Fibroblast of lung (primary cell): ENCODE measurements at places on chromosomes 16 and 17.

DNA sequence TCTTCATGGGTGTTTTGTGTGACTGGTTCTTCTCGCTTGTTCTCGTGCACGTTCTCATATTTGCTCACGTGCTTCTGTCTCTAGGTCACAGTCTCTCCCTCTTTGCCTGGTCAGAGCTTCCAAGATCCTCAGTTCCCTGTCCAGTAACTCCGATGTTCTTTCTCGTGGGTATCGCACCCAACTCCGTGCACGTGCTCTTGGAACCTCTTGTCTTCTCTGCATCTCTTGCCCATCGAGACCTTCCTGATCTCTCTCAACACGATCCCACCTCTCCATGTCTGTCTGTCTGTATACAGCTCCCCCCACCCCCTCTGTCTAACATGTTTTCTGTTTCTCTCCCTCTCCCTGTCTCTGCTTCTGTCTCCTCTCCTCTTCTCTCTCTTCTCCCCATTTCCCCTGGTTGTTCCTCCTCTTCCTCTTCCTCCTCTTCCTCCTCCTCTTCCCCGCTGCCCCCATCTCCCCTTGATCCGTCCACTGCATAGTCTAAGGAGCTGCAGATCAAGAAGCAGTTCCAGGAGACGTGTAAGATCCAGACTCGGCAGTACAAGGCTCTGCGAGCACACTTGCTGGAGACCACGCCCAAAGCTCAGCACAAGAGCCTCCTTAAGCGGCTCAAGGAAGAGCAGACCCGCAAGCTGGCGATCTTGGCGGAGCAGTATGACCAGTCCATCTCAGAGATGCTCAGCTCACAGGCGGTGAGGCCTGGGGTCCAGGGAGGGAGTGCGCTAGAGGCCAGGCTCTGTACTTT, 6.1 kb downstream of the HIRIP3 start:
- H3K4me3 ChIP-seq, result no peak overlapping the region
- H3K36me3 ChIP-seq, result peaks cover 38% of the 10 kb centered on the region
- no peaks in the 10 kb centered on the region for H3K27me3 ChIP-seq
- no peaks in the 10 kb centered on the region for H3K4me1 ChIP-seq
- no peak for DNase-seq

GRCh38 chr17:70072546-70073309, 2.3 kb upstream of the KCNJ16 start:
- H3K4me3 ChIP-seq, result no peak overlapping the region
- no peak for DNase-seq
- no peaks in the 10 kb centered on the region for H3K27me3 ChIP-seq
- no peaks in the 10 kb centered on the region for H3K36me3 ChIP-seq
- no peak overlapping the region for H3K27ac ChIP-seq

DNA sequence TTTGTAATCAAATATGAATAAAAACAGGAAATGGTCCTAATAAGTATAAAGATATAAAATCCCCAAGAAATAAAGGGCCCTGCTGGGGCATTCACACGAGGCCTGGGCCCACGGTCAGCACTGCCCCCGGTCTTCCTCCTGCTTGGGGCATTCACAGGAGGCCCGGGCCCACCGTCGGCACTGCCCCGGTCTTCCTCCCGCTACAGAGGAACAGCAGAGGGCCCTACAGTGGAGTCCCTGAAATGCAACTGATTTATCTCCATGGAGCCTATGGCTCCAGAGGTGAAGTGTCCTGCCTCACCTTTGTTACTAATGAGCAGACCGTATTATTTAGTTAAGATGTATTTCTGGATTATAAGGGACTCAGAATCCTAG, 46.5 kb downstream of the MAP1LC3B start:
- no peak overlapping the region for H3K4me3 ChIP-seq
- H3K27me3 ChIP-seq, result no peaks in the 10 kb centered on the region
- peaks cover 16% of the 10 kb centered on the region for H3K4me1 ChIP-seq
- no peaks in the 10 kb centered on the region for H3K36me3 ChIP-seq

DNA sequence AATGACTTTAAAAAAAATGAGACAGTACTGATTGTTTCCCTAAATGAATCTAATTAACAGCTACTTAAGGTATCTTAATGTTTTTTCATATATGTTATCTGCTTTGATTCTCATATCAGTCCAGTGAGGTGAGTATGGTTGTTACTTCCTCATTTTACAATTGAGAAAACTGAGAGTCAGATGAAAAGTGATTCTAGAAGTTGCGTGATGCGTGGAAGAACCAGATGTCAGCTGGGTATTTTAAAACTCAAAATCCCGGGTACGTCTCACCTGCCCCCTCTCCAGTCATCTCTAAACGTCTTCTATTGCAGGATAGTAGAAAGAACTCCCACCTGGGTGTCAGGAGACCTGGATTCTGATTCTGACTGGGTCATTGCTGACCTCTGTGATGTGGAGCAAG, 89.2 kb downstream of the MAP2K6 start:
- no peak overlapping the region for H3K4me3 ChIP-seq
- DNase-seq, result no peak
- no peaks in the 10 kb centered on the region for H3K36me3 ChIP-seq
- no peaks in the 10 kb centered on the region for H3K27me3 ChIP-seq

- no peak for DNase-seq
- no peaks in the 10 kb centered on the region for H3K4me1 ChIP-seq
Measured at GRCh38 chr17:5234645-5235576, at the start of gene SCIMP. TSS of gene SCIMP (minus strand) at chr17:5234860. CDS start at chr17:5234755, 105 bp downstream.

DNA sequence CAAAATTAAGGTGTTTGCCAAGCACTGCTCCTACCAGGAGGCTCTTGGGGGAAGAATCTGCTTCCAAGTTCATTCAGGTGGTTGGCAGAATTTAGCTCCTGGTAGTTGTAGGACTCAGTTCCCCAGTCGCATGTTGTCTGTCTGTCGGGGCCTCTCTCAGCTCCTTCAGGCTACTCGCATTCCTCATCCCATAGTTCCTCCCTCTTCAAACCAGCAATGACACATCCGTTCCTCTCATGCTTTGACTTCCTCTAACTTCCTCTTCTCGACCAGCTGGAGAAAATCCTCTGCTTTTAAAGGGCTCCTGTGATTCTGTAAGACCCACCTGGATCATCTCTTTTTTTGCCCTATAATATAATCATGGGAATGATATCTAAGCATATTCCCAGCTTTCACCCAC, 108.1 kb downstream of the PMP22 start:
- no peak overlapping the region for H3K4me3 ChIP-seq
- no peaks in the 10 kb centered on the region for H3K36me3 ChIP-seq
- no peak overlapping the region for H3K27ac ChIP-seq
- no peaks in the 10 kb centered on the region for H3K4me1 ChIP-seq

DNA sequence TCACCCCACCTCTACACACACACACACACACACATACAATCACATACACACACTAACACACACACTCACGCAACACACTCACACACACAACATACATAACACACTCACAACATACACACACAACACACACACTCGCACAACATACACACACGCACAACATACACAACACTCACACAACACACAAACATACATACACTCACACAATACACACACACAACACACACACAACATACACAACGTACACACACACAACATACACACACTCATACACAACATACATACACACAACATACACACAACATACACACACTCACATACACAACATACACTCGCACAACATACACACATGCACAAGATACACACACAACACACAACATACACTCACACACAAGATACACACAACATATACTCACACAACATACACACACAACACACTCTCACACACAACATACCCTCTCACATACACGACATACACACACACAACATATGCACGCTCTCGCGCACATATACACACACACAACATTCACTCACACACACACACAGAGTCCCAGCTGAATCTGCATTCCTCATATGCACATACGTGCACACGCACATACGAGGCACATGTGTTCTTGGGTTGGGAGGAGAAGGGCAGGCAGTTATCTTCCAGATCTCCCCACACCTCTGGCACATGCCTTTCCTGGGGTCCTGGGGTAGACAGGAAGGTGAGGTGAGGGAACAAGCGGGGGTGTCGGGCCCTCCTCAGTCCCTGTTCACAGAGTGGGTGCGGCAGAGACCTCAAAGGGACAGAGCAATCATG, 1.1 kb downstream of the ASGR2 start:
- no peaks in the 10 kb centered on the region for H3K4me1 ChIP-seq
- H3K27ac ChIP-seq, result no peak overlapping the region
- no peak overlapping the region for H3K4me3 ChIP-seq
- no peak for DNase-seq
- no peaks in the 10 kb centered on the region for H3K27me3 ChIP-seq
